ENCODE measurements at places on chromosomes 13 and 19.

DNA sequence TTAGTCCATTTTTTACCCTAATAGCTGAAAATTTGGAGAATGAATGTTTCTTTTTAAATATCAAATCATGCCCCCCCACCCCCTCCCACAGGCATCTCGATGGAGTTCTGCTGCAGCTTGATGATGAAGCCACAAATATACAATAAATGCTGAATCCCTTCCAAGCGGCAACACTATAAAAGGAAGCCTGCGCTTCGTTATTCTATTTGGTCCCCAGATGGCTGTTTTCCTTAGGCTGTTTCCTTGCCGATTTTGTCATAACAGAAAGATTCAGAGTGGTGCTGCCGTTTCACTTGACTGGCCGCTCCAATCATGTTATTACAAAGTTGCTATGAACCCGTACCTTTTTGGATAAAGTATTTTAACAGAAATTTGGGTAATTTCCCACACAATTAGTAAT lies 79.5 kb downstream of the MYO16 start:
- DNase-seq: no peak

DNA sequence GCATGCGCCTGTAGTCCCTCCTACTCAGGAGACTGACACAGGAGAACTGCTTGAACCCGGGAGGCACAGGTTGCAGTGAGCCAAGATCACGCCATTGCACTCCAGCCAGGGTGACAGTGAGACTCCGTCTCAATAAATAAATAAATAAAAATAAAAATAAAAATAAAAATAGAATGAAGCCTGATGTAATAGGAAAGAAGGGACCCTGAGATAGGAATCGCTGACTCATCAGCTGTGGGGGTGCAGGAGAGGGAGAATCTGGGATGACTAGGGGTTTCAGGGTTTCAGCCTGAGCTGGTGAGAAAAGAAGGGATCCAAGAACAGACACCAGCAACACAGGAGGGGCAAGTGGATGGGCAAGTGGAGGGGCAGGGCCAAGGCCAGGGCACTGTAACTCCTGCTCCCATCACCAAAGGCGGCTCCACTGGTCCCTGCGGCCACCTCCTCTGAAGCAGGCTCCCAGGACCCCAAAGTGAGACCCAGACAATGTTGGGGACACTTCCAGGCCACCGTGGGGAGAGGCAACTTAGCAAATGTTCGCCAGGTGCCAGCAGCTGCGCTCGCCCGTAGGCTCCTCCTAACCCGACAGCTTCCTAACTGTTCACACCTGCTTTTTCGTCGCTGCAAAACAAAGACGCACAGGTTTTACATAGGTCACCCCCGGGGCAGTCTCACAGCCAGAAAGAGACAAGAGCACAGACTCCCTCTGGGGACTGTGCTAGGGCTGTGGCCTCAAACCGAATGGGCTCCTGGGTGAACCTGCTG lies 1.2 kb downstream of the HAUS8 start:
- no peak for DNase-seq

GRCh38 chr19:5826531-5827341 lies 12.8 kb downstream of the FUT6 start:
- DNase-seq: peak; percentile 16

DNA sequence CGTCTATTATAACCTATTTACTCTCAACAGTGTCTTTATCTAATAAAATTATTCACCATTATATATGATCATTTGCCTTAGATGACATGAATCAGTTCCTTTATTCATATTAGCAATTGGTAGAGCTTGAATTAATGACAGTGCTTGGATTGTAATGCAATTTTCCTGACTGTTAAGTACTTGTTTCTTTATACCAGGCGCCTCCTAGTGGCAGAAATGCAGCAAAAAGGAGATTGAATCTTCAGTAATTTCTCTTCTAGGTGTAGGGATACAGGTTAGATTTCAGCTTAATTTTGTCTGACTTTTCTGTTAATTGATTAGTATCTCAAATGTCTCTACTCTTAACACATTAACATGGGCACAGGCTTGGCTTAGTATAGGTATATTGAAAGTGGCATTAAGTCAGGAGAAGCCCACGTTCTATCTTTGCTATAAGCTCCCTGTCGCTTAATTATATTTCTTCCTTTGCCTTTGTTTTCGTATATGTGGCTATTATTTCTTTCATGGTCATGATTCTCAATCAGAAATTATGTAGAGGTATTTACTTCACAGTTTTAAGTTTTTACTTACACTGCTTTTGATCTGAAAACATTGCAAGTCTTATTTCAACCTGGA lies 9.1 kb upstream of the LHFPL6 start:
- peak; percentile 52 for DNase-seq

DNA sequence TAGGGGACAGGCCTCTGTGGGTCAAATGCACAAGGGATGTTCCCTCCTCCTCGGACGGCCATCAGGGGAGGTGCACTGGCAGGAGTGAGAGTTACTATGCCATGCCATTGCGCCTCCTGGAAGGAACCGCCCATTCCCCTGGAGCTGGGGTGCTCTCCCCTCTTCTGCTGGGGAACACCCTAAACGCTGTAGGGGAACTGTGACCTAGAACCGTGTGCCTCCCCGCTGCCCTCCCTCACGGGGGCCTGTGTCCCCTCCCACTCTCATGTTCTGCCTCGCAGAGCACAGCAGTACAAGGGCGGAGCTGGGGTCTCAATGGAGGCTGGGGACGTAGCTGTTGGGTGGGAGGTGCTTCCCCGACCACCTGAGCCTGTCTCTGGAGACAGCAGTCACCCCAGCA lies 17.2 kb upstream of the CRTC1 start:
- DNase-seq: no peak

- DNase-seq: no peak
Observed at GRCh38 chr19:29320086-29320485, 107.1 kb upstream of the UQCRFS1 start.

DNA sequence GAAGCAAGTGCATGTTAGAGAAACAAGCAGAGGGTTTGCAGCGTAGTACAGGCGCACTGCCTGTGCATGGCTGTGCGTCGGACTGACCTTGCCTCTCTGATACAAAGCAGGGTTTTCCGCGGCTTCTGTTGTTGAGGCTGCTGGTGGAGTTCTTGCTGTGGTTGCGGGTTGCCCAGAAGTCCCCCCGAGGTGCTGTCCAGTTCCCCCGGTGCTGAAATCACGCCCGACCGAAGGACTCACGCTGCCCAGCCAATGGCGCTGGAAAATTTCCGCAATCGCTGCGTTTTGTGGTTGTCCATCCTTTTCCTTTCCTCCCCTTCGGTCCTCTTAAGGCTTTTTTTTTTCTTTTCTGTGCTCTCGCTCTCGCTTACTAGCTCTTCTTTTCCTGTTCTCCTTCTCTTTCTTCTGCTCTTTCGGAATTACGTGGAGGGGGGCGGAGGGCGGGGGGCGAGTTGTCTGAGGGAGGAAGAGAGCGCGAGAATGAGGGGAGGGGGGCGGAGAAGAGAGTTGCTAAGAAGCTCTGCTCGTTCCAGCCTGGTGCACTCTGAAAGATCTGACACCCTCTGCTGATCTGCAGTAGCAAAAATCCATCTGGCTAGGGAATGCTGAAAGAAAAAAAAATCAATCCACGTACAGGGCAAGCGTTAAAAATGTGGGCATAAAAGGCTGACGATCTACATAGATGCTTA lies at the start of gene SLITRK1:
SLITRK1 (minus strand) TSS at position 558 of the 689 bp plus-strand sequence. CDS start 967 bp downstream, outside the sequence.
- DNase-seq: no peak

GRCh38 chr19:37329686-37330085 lies 41.2 kb upstream of the ZNF527 start:
- DNase-seq: no peak

GRCh38 chr13:71056581-71056980 lies 810.4 kb downstream of the DACH1 start:
- no peak for DNase-seq

DNA sequence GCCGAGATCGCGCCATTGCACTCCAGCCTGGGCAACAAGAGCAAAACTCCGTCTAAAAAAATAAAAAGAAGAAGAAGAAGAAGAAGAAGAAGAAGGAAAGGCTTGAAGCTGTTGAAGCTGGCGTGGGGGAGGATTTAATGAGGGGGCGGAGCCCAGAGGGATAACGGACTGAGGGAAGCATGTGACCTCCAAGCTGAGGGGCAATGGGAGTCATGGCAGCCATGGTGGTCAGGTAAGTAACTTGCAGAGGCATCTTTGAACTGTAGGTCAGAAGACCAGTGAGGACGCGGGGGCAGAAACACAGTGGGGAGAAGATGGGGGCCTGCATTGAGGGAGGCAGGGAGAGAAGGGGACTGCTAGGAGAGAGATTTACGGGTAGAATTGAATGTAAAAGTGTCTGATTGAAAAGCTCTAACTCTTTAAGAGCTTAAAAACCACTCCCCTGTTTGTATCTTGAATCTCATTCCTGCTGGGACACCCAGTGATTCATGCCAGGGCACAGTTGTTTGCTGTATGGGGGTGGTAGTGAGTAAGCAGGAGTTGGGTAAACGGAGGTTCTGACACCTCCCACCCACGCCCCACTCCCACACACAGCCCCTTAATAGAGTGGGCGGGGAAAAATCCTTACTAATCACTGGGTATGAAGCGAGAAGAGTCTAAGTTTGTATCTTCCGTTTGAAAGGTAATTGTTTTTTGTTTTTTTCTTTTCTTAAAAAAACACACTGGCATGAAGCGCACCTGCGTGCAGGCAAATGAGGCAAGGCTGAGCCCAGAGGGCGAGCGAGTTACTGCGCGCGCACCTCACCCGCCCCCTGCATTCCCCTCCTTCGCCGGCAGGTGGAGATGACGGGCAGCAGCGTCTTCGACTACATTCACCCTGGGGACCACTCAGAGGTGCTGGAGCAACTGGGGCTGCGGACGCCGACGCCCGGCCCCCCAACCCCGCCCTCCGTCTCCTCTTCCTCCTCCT lies 13.0 kb downstream of the TMEM160 start:
- DNase-seq: peak; percentile 93
